ENCODE measurements at places on chromosomes 1 and 21.

DNA sequence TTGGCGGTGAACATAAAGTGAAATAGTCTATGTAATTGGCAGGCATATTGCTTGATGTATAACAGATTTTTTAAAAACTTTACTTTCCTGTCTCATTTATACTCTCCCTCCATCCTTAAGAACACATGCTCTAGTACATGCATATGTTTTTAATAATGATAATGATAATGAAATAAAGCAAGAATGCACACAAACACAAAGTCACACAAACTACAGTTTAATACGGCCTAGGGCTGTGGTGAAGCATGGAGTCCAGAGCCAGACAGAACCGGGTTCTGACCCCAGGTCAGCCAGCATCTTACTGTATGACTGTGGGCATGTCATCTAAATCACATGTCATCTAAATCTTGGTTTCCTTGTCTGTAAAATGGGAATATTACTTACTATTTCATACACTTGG, 324.9 kb upstream of the NFIA start:
- DNase-seq = no peak

DNA sequence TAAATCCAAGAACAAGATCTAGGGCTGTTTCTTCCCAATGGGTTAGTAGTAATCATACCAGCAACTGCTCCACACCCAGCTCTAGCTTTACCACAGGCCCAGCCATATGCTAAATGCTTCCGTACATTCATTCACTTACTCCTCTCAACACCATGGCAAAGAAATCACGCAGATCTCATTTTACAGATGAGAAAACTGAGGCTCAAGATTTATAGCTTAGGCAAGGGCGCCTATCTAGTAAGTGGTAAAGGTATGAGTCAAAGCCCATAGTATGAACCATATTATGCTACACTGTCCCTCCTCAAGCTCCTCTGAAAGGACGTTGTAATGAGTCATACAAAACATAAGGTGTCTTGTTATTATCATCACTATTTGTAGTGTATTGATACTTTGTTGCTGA, 82.2 kb downstream of the NIBAN1 start:
- DNase-seq = no peak

- DNase-seq = no peak
Measured at GRCh38 chr1:12159816-12160215, 7.0 kb upstream of the TNFRSF1B start.

- no peak for DNase-seq
Measured at GRCh38 chr1:21530368-21531016, 21.3 kb downstream of the ALPL start.

- DNase-seq = no peak
Measured at GRCh38 chr1:61378494-61379180, 296.3 kb downstream of the NFIA start.
